ENCODE measurements at places on chromosomes 4 and X.

DNA sequence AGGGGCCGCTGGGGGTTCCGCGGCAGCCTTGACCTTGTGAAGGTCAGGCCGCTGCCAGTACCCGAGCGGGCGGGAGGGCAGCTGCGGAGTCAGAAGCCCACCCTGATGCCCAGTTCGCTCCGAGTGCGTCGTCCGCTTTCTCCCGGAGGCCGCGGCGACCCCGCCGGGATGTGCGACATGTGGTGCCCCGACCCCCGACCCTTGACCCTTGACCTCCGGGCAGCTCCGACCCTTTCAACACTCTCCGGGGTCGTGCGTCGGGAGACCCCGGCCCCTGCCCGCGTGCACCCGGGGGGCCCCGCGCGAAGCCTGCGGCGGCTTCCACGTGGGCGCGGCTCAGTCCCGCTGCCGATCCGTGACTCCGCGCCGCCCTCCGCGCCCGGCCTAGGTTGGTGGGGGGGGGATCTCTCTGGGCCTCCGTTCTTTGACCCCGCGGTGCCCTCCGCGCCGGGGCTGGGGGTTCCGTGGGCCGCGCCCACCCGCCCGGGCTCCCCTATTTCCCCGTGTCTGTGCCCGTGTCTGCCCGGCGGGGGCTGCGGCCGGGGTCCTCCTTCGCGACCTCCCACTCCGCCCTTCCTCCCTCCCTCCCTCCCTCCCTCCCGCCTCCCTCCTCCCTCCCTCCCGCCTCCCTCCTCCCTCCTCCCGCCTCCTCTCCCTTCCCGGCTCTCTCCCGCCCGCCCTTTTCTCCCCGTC, 609 bp upstream of the SLC25A6 start:
- DNase-seq, result no peak

GRCh38 chrX:151870602-151871001, 42.1 kb upstream of the MAGEA4 start:
- DNase-seq, result no peak

DNA sequence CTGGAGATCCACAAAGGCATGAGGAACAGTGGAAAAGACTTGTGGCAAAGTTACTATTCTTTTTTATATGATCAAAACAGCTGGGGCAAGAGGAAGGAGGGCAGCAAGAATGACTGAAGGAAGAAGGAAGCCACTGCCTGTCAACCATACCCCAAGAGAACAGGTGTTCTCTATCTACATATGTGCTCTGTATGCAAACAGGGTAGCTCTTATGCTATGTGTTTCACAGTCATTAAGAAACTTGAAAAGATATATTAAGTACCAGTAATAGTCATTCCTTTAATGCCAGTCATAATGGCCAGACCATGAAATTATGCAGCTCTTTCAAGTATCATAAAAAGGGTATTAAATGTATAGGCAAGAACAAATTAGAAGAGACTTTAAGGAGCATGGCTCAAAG, 363.9 kb downstream of the KLHL13 start:
- DNase-seq, result no peak

- no peak for DNase-seq
These were observed 681 bp upstream of the UPF3B start for GRCh38 chrX:119853444-119853843.

DNA sequence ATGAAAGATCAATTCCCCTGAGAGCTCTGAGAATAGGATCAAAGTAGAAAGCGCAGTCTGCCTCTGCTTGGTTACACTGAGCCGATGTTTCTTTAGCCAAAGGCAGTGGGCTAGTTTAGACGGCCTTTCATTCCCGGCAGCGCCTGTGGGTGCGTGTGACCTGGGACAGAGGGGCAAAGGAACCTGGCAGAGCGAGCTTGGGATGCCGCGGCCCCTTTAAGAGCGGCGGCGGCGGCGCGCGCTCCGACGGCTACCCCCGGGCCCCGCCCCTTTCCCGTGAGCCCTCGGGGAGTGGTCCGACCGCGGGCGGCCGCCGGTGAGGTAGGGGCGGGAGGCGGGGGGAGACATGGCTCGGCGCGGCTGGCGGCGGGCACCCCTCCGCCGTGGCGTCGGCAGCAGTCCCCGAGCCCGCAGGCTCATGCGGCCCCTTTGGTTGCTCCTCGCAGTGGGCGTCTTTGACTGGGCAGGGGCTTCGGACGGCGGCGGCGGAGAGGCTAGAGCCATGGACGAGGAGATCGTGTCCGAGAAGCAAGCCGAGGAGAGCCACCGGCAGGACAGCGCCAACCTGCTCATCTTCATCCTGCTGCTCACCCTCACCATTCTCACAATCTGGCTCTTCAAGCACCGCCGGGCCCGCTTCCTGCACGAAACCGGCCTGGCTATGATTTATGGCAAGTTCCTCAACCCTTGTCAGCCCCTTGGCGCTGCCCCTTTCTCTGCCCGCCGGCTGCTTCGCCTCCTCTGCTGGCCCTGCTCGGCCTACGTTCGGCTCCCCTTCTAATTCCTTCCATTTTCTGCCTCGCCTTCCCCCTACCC, at the start of gene SLC9A6:
TSS of gene SLC9A6 (plus strand) at position 279 of the 816 bp plus-strand sequence. CDS start at position 503, 224 bp downstream.
- DNase-seq, result peak; percentile 79

- no peak for DNase-seq
These were observed 62.8 kb upstream of the NKX1-1 start for GRCh38 chr4:1469043-1469442.

DNA sequence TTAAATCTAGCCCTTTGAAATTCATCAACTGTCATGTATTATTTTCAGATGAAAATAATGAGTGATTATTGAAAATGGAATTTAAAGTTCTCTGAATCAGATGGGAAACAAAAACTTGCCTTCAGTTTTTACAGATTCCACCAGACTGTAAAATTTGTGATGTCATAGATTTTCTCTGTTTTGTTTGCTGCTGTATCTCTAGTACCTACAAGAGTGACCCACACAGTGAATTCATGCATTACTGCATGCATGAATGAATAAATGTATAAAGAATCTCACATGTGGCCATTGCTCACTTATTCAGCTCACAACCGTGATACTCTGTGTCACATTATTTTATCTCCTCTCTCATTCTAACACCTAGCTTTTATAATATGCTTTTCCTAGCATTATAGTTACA, 532.2 kb upstream of the AGA start:
- no peak for DNase-seq

GRCh38 chrX:49761481-49761880, 65.7 kb upstream of the PAGE1 start:
- DNase-seq, result no peak

DNA sequence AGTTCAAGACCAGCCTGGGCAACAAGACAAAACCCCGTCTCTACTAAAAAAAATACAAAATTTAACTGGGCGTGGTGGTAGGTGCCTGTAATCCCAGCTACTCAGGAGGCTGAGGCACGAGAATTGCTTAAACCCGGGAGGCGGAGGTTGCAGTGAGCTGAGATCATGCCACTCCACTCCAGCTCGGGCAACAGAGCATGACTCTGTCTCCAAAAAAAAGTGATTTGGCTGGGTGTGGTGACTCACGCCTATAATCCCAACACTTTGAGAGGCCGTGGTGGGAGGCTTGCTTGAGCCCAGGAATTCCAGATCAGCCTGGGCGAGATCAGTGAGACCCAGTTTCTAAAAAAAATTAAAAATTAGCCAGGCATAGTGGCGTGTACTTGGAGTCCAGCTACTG, 4.1 kb downstream of the OPHN1 start:
- DNase-seq, result no peak

DNA sequence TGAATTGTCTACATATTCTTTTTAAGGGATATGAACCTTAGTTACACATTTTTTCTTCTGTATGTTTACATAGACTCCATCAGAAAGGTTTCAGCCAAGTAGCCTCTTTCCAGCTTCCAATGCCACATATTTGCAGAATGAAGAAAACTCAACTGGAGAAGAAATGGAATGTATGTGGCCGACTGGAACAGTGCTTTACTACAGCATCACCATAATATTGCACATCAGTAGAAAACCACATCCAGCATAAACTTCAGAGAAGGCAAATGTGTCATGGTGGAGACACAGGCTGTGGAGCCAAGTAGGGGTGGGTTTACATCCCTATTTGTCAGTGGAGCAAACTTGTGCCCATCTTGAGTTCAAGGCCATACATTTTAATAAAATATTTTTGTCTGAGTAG, 204.8 kb upstream of the LDB2 start:
- no peak for DNase-seq
